GM18507 (cell line): ENCODE measurements at places on chromosomes 3 and 15.

- DNase-seq, result no peak
Observed at GRCh38 chr3:183411216-183411922, 17.1 kb downstream of the MCF2L2 start.

DNA sequence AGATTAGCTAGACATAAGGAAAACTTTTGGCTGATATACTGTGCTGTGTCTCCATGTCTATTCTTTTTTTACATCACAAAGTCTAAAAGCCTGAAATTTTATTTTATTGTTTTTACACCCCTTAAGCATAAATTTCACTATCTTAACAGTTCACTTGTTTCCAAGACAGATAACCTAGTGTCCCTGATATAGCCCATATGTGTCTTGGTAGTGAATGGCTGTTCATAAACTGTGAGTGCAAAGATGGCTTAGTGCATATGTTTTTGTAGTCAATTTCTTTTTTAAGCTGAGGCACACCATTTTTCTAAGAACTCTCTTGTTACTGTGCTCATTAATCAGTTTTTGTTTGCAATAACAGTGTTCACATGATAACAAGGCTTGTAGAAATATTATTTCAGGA lies 381.1 kb downstream of the OXSM start:
- DNase-seq, result no peak

DNA sequence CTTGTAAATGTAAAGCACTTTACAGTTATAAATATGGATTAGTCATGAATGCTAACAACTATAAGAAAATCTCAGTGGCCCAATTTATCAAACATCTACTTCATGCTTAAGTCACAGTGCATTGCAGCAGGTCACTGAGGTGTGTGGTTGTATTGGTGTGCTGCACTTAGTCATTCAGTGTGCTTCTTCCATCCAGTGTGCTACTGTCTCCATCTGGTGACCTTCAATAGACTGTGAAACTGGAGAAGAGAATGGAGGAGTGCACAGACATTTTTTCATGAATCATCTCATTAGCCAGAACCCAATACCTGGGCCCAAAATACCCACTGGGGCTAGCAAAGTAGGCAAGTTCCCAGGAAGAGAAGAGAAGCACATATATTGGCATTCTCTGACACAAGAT lies 199.6 kb downstream of the SHOX2 start:
- DNase-seq, result no peak

GRCh38 chr3:99686955-99687612 lies 48.7 kb downstream of the COL8A1 start:
- DNase-seq, result peak; percentile 5

GRCh38 chr3:48417529-48418108 lies 12.3 kb downstream of the PLXNB1 start:
- DNase-seq, result no peak

GRCh38 chr3:13010780-13011572 lies 62.3 kb downstream of the IQSEC1 start:
- DNase-seq, result no peak
